ENCODE measurements at places on chromosomes 5 and 9.

DNA sequence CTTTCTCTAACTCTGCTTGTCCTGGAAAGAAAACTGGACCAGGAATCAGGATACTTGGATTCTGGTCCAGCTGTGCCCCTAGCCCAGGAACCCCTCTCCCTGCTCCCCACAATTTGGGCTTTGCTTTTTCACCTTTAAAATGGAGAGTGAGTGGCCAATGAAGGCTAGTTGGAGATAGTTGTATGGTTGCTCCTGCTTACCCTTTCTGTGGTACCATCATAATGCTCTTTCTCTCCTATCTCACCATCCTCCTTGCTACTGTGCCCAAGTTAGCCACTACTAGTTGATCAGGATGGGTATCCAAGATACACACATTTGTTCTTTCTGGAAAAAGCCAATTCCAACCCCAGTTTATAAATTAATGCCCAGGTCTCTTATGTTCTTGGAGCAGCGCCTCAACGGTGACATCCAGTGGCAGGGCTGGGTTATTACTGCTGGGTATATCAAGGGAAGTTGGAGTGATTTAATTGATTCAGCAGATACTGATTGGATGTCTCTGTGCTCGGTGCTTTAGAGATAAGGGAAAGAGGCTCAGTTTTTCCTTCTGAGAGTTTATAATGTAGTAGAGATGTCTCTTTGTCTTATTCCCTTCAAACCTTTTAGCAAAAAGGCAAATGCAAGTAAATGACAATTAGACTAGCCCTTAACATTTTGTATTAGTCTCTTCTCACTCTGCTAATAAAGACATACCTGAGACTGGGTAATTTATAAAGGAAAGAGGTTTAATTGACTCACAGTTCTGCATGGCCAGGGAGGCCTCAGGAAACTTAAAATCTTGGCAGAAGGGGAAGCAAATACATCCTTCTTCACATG is 38.5 kb downstream of the FAXDC2 start:
- DNase-seq: peak; percentile 76

- DNase-seq: no peak
Measured at GRCh38 chr5:131289738-131290137, 25.9 kb downstream of the CDC42SE2 start.

DNA sequence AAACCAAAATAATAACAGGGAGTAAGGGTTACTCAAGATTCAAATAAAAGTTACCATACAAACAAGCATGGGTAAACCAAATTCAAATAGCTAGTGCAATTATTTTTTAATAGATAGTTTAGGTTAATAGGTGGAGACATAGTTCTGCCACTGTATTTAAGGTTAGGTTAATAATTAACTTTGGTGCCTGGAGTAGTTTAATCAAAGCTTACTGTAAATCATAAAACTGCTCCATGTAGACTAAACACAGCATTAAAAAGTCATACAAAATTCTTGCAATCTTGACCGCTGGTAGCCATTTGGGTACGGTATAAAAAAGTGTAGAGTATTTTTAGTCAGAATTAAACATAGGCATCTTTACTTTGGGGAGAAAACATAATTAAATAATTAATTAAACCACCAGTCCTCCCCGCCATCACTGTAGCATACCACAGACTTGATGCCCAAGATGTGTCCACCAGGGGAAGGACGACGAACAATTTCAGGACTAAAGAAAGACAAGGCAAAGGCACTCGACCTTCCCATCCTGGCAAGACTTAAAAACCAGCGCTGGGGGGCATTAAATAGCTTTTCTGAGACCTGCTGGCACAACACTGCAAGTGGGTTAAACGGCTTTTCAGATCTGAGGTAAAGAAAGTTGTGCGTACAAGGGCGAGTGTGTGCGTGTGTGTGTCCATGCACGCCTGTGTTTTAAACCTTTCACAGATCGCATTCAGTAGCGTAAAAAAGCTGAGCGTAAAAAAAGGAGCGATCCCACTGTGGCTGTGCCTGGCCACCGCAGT is 2.9 kb downstream of the SEMA6A start:
- no peak for DNase-seq

GRCh38 chr9:27717991-27718390 is 144.7 kb upstream of the C9orf72 start:
- no peak for DNase-seq

GRCh38 chr9:113898596-113898995 is 22.5 kb downstream of the ZNF618 start:
- no peak for DNase-seq

- DNase-seq: no peak
Measured at GRCh38 chr5:160197341-160198144, 31.8 kb upstream of the FABP6 start.

DNA sequence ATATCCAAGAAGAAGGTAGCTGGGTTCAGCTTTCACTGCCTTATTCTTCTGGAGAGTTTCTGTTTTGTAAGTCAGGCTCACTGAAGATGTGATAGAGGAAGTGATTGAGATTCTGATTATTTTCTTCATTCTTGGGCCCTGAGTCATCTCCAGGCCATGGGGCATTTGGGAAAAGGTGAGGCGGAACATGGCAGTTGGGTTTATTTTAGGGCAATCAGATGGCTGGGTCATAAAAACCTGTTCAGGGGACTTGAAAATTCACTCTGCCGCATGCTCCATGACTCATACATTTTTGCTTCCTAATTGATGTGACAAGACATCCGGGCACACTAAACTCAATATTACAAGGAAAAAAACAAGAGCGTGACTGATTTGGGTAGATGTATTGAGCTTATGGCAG is 265.7 kb upstream of the KLF4 start:
- peak; percentile 80 for DNase-seq

GRCh38 chr5:179486596-179487051 is 63.7 kb upstream of the RUFY1 start:
- no peak for DNase-seq

- peak; percentile 77 for DNase-seq
Measured at GRCh38 chr9:37061768-37062167, 27.7 kb upstream of the PAX5 start.

DNA sequence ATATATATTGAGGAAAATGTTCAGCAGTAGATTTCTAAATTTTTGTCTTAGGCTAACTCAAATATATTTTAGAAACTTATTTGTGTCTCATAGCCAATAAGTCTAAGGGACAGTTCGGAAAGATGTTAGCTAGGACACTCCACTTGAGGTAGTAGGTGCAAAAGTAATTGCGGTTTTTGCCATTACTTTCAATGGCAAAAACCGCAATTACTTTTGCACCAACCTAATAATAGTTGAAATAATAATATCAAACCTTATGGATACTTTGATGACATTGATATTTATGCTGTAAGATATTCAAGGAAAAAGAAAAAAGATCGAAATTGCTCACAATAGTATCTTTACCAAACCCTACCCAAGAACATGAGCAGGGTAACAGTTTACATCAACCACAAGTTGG is 555.5 kb upstream of the ST8SIA4 start:
- no peak for DNase-seq

- DNase-seq: no peak
Measured at GRCh38 chr5:75729321-75729720, 12.1 kb upstream of the POC5 start.

DNA sequence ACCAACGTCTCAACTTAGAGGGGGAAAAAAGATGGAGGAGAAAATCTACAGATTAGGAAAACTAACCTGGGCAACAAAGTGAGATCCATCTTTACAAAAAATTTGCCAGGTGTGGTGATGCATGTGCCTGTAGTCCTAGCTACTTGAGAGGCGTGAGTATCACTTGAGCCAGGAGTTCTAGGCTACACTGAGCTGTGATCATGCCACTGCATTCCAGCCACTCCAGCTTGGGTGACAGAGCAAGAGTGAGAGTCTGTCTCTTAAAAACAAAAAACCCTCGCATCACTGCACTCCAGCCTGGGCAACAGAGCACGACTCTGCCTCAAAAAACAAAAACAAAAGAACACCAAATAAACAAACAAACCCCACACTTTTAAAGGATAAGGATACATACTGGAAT is 98.1 kb upstream of the NR5A1 start:
- no peak for DNase-seq

- DNase-seq: no peak
Measured at GRCh38 chr5:79135790-79136553, 24.4 kb downstream of the BHMT start.

DNA sequence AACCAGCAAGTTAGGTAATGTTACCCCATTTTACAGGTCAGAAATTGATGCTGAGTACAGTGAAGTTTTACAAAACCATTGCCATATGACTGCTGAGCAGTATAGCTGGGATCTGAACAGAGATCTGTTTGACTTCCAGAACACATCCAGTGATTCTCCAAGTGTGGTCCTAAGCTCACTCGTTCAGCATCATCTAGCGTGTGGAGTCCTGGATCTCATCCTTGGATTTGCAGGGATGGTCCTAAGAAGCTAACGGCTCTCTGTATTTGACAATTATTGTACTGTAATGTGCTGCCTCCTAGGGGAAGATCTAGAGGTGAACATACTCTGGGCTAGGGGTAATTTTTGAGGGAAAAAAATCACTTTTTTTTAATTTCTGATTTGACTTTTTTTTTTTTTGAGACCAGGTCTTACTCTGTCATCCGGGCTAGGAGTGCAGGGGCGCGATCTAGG is 1.4 kb downstream of the SLC26A2 start:
- DNase-seq: peak; percentile 45

GRCh38 chr9:6239048-6239461 is 23.4 kb downstream of the IL33 start:
- no peak for DNase-seq

GRCh38 chr9:128025736-128026135 is 41.4 kb downstream of the NAIF1 start:
- no peak for DNase-seq

- DNase-seq: no peak
Measured at GRCh38 chr5:170070556-170071412, 34.9 kb upstream of the FOXI1 start.

- no peak for DNase-seq
Measured at GRCh38 chr9:22054076-22054475, 45.0 kb upstream of the CDKN2B start.

GRCh38 chr5:68593211-68593671 is 377.7 kb downstream of the PIK3R1 start:
- DNase-seq: no peak

GRCh38 chr5:84393969-84394368 is 9.3 kb upstream of the EDIL3 start:
- DNase-seq: peak; percentile 16

DNA sequence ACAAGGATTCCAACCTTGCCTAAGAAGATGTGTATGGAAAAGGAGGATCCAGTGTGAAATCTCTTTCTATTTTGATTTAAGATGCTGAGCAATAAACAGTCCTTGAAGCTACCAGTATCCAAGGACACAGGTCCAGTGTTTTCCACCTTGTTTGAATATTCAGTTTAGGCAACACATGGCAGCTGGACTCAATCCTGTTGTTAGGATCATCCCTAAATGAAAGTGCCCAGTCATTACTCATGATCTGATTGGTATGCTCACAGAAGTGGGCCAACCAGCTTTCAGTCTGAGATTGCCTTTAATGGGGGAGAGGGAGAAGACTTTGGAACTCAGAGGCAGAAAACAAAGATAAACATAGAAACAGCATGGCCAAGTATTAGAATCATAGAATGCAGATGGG is 355.7 kb upstream of the ADAMTSL1 start:
- DNase-seq: no peak

- DNase-seq: no peak
Measured at GRCh38 chr5:122493091-122494021, 181.3 kb downstream of the SNCAIP start.

DNA sequence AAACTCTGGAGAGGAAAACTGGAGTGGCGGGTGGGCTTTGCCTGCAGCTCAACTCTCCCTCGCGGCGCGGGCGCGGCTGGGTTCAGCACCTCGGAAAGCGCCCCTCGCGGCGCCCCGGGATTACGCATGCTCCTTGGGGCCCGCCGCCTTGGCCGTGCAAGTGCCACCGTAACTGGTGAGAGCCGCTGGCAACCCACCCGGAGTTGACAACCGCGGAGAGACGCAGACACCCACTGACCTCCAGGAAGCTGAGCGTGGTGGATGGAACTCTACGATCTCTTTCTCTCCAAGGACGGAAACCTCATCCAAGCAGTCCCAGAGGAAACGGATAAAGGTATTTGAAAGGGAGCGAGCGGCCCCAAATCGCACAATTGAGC is 194 bp upstream of the RXFP3 start:
- DNase-seq: peak; percentile 9

DNA sequence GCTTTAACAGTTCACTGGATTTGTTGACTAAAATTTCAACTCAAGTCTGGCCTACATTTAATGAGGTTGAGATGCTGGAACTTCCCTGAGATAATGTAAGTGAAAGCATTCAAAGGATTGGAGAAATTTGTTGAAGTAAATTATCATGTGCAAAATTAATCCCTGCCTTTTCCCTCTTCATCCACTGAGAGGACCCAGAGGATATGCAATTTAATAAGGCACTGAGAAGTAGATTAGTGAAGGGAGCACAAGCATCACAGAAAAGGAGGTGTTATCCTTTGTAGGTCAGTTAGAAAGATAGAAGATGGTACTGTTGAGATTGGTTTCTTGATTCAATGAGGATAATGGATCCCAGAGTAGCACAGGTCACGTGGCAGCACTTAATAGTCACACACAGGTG is 42.6 kb upstream of the ANKRD31 start:
- no peak for DNase-seq

GRCh38 chr9:93587651-93588347 is 11.4 kb downstream of the PHF2 start:
- DNase-seq: no peak

DNA sequence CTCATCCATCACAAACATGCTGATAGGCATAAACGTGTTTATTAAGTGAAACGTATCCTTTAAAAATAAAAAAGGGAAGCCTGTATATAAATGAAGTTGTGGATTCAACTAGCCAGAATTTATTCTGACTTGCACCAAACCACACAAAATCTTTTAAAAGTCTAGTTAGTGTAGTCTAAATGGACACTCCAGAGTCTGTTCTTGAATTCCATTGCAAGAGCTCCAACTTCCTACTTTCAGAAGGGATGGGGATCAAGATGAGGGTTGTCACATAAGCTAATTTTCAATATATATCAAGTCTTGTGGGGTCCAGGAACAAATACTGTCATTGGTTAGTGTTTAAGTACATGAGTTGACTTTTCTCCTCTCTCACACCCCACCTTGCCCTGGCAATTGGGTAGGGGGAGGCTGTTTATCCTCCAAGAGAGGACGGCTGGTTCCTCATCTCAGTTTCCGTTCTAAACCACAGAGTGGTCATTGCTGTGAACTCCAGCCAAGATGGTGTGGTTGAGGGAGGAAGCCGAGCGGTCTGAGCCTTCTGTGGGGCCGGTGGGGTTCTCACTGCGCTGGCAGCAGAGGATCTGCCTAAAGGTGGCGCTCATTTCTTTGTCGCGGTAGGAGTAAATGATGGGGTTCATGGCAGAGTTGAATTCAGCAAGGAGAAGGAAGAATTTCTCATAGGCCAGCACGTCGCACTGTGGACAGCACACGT is 163.2 kb downstream of the LPAR1 start:
- DNase-seq: peak; percentile 73

Data from suppressor macrophage treated with lipopolysaccharide for 4 hours (primary cell).